Activated effector memory CD4-positive, alpha-beta T cell treated with Interleukin-2 at 50 U/mL for 16 hours (primary cell): ENCODE measurements at places on chromosomes 11 and 22.

GRCh38 chr22:17832665-17833064 lies 58.4 kb upstream of the BID start:
- DNase-seq, result no peak

DNA sequence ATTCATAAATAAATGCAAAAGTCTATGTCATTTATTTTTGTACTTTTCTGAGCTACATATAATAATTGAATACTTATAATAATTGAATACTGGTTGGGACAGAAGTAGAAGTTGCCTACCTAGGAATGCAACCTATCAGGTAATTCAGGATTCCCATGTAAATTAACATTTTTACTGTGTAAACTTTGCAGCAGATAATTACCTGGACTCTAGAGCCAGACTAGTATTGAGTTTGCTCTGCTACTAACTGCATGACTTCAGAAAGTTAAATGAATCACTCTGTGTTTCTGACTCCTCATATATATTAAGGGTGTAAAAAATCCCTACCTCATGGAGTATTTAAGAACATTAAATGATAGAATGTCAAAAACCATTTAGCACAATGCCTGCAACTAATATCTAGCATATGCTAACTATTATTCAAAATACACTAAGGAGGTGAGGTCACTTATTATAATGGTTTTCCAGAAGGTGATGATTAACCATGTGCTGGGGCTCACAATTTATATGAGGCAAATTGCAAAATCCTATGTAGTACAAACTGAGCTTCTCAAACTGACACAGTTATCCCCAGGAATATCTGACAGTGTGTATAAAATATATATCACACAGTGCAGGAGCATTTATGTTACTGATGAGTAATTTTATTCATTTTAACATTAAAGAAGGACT lies 138.1 kb upstream of the ANO3 start:
- no peak for DNase-seq

DNA sequence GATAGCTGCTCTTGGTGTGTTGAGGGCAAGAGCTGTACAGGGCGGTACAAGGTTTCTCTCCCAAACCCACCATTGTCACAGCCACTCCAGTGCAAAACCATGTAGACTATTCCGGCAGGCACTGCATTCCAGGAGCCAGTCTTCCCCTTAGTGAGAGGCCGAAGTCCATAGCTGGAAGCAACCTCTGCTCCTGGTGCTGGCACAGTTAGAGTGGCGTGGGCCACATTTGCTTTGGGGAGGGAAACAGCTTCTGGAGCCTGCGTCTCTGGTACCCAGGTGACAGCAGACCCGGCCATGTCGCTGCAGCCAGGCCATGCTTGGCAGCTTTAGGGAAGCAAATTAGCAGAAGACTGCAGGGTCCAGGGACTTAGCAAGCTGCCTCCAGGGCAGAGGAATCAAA lies 788.0 kb downstream of the BRD1 start:
- DNase-seq, result no peak

- DNase-seq, result no peak
Observed at GRCh38 chr11:100883830-100884229, 196.7 kb downstream of the ARHGAP42 start.

DNA sequence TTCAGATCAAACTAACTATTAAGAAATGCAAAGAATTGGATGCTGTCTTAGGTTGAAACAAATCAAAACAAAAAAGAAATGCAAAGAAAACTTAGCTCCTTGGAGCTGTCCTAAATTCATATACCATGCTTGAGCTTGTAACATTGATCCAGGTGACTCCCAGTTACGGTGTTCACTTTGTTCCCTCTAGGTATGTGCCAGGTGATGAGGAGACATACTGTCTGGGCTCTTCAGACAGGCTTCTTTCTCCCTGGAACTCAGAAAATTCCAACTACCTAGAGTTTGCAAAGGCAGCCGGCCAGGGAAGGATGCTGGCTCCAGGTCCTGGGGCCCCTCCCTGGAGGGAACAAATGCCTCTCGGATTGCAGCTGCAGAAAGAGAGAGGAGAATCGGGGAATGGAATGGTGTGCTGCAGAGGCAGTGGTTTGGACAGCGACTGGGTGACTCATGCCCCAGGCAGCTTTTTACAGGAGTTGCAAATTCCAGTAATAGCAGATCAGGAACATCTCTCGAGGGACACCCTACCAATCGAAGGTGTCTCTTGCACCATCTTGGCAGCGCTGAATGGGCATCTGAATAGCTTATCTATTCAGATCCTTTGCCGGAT lies 12.3 kb upstream of the ASPHD2 start:
- DNase-seq, result no peak

- no peak for DNase-seq
Observed at GRCh38 chr22:49668402-49668801, 159.3 kb downstream of the BRD1 start.

- no peak for DNase-seq
Observed at GRCh38 chr11:95702526-95702925, 87.1 kb downstream of the FAM76B start.

DNA sequence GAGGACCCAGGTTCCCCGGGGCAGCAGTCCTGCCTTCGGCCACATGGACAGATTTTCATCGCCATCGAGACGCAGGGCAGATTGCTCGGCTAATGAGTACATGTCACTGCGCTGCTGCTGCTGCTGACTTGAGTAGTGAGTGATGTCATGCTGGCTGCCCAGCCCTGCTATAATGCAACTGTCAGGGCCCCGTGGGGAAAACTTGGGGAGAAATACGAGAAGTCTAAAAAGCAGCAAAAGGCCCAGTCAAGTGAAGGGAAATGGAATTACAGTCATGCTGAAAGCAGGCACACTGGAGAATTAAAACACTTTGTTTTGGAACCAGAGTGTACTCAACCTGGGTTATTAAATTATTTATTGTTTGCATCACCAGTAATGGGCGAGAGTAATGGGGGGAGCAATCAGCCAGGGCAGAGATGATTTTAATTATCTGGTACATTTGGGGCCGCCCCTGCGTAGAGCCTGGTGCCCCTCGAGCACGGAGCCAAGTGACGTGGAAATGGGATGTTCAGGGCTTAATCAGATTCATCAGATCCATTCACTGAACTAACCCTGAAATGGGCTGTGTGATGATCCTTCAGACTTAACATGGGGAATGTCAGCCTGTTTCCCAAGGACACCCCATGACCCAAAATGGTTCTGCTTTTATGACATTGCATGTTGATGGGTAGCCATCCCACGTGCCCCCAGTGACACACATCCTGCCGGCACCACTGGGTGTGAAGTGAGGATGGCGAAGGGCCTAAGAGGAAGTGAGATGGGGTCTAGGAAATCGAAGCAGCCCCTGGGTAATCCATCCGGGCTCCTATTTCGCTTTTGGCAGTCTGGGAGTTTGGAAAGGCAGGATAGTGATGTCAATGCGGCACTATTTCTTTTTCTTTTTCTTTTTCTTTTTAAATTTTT lies 241.6 kb upstream of the CADM1 start:
- no peak for DNase-seq

- DNase-seq, result no peak
Observed at GRCh38 chr11:103798026-103798425, 238.4 kb upstream of the DDI1 start.

DNA sequence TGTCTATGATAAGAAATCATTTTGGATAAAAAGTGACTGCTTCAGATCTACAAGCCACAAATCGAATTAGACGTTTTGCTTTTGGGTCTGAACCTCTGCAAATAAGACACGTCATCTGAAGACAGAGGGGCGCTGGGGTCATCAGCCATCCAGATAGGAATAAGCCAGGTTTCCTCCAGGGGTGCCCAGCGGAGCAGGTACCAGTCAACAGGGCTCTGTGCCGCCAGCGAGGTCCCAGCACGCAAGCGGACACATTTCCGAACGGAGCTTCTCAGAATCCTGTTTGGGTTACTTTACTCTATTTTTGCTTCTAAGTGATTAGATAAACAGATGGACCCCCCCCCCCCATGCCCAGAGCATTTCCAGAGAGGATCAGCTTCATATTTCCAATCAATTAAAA lies 873.8 kb downstream of the BRD1 start:
- DNase-seq, result no peak

DNA sequence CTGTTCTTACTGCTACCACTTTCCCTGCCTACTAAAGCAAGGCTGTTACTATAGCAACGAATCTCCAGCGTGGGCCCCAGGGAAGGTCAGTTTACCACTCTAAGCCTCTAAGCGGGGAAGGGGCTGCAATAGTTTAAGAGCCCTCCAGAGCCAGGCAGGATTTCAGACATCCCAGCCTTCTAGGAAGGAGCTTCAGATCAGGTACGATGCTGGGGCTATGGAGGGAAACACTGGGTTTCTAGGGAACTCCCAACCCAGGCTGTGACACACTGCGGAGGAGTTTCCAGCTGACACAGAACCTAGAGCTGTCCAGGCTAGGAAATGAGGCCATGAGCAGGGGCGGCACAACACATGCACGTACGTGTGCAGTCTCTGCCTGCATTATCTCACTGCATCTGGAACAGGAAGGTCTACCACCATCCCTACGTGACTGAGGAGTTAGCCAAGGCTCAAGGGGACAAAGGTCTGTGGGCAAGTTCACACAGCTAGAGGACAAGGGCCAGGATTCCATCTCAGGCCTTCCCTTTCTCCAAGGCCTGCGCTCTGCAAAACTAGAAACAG lies 20.4 kb downstream of the HPS4 start:
- no peak for DNase-seq

GRCh38 chr11:81725701-81726100 lies 1008.0 kb downstream of the FAM181B start:
- DNase-seq, result no peak

- no peak for DNase-seq
Observed at GRCh38 chr11:114664641-114665040, 13.7 kb upstream of the NXPE2 start.

DNA sequence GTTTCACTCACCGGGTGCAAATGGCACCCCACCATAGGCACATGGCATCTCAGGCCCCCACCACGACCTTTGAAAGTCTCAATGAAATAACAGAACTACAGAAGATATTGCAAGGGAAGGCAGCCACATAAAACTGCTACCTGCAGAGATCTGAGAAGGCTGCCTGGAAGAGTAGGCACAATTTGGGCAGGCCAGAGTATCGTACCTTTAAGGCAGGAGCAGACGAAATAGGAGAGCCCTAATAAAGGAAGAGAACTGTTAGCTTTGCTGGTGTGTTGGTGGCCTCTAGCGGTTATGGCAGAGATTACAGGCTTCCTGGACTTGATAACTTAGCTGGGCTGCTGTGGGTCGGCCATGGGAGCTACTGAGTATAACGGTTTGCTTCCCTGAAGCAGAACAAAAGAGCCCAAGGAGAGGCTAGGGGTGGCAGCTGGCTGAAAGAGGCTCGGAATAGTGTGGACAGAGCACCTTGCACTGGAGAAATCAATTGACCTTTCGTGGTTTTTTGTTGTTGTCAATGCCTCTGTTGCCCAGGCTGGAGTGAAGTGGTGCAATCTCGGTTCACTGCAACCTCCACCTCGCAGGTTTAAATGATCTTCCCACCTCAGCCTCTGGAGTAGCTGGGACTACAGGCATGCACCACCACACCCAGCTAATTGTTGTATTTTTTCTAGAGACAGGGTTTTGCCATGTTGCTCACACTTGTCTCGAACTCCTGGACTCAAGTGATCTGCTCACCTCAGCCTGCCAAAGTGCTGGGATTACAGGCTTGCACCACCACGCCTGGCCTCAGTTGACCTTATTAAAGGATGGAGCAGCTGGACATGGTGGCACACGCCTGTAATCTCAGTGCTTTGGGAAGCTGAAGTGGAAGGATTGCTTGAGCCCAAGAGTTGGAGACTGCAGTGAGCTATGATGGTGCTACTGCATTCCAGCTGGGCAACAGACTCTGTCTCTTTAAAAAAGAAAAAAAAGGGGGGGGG lies 4.8 kb downstream of the SDF2L1 start:
- DNase-seq, result peak; percentile 66

DNA sequence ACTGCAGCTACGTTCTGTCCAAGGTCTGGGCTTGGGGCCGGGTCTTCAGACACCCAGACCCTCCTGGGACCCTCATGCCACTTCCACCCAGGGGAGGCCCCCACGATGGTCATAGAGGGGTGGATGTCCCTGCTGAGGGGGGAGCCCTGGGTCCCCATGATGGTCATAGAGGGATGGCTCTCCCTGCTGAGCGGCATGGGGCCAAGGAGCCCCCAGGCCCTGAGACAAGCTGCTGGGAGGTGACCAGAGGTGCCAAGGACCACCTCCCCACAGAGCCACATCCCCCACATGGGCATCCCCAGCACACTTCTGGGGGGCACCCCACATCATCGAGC lies 7.2 kb downstream of the MUC5B start:
- DNase-seq, result no peak

- no peak for DNase-seq
Observed at GRCh38 chr22:27142286-27142685, 484.9 kb downstream of the MIAT start.

GRCh38 chr22:45608763-45609180 lies 62.9 kb upstream of the ATXN10 start:
- no peak for DNase-seq

- DNase-seq, result no peak
Observed at GRCh38 chr11:128608746-128609407, 21.5 kb upstream of the ETS1 start.
